ENCODE measurements at places on chromosomes 4 and X.

DNA sequence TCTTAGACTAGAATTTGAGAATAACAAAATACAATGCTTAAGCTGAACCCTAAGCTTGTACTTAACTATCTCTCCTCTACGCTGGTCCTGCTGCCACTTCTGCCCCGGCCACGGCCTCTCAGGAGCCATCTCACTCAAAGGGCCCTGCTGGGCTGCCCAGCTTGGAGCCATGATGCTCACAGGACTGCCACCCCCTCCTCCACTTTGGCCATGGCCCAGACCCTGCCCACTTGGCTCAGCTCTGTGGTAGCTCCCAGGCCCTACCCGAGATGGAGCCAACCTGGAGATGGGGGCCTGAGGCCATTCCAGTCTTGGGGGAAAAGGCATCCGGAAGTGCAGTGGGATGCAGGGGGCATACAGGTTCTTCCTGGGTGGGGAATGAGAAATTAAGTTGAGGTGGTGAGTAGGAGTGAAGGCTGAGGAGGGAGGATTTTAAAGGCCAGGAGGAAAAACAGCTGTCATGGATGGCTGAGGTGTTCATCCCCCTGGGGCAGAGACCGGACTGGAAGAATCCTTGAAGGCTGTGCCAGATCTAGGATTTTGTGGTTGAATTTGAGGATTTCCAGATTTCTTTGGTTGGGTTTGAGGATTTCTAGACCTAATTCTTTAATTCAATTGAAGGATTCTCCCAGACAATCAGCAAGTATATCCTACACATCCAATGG lies 824 bp downstream of the SASH3 start:
- no peak for DNase-seq

- no peak for DNase-seq
Measured at GRCh38 chr4:151652841-151653547, 107.8 kb downstream of the GATB start.

DNA sequence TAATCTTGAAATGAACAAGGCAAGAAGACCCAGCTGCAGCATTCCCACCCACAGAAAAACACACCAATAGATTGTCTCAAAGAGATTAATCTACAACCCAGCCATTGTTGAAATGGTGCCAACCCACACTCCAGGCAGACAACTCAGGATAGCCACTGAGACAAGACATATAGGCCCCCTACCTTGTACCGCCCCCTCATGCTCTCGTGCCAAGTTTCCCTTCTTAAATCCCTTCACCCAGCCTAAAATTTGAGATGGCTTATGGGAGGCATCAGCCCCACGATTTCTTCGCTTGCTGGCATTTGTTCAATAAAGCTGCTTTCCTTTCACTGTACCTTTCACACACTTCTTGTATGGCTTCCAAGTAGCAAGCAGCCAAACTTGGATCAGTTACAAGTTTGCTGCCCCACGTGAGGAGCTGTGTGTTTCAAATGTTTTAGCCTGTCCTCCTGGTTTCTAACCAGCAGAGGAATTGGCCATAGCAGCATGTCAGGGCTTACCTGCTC lies 1754.1 kb downstream of the C4orf33 start:
- DNase-seq: no peak

DNA sequence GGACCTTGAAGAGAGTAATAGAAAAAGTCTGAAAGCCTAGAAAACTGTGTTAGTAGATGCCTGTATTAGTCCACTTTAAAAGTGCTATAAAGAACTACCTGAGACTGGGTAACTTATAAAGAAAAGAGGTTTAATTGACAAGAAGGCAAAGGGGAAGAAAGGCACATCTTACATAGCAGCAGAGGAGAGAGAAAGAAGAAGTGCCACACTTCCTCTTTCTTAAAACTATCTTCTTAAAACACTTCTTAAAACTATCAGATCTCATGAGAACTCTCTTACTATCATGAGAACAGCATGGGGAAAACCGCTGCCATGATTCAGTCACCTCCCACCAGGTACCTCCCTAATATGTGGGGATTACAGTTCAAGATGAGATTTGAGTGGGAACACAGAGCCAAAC lies 18.8 kb upstream of the COL25A1 start:
- DNase-seq: no peak

GRCh38 chr4:81826335-81826734 lies 354.6 kb upstream of the RASGEF1B start:
- no peak for DNase-seq

- DNase-seq: no peak
Measured at GRCh38 chr4:85177679-85178078, 211.2 kb upstream of the WDFY3 start.

DNA sequence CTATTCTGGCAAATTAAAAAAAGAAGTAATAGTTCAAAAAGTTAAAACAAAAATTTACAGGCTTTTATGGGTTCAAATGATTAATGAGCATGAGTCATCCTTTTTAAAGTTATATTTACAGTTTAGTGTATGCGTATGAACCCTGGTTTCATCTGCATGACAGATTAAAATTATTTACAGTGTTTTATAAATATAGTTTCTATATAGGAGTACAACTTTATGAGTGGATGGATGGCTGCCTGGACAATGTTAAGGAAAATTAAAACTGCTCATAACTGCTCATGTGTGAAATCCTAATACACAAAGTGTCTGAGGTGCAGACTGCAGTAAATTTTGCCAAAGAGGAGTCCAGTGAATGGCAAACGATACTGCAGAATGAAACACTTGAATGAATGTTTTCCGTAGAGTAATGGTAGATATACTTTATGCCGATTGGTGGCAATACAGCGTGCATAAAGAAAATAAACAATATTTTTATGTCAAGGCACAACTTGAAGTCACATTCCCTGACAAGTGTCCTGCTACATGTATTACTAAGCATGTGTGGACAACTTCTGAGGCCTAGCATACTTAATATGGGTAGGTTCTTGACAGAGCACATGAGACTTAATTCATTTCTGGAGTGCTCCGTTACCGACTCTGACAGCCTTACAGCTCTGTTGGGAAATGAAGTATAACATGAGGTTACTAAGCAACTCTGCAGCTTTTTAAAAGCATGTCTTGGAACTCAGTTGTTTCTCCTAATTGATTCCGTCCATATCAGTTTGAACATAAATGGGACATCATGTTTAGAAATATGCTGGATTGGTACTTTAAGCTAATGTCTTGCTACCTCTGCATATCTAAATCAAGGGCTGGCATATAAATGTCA lies 985.6 kb upstream of the PCDH7 start:
- no peak for DNase-seq

GRCh38 chr4:114281164-114281960 lies 301.9 kb upstream of the ARSJ start:
- DNase-seq: no peak

- no peak for DNase-seq
Measured at GRCh38 chr4:65580551-65580950, 89.7 kb downstream of the EPHA5 start.

- DNase-seq: peak; percentile 3
Measured at GRCh38 chrX:136496186-136496763, 1.1 kb upstream of the HTATSF1 start.

DNA sequence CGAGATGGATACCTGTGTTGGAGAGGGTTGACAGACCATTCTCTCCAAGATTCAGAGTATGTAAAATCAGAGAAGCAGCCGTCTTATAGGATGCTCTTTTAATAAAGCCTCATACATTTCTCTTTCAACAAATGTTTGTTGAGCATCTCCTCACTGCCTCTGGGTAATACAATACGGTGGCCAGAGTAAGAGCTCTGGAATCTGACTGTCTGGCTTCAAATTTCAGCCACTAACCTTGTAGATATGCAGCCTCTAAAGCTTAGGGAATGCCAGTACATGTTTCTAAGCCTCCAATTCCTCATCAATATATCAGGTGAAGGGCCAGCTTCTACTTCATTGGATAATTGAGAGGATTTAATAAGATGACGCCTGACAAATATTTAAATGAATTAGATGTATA lies 61.3 kb downstream of the CLNK start:
- DNase-seq: no peak

DNA sequence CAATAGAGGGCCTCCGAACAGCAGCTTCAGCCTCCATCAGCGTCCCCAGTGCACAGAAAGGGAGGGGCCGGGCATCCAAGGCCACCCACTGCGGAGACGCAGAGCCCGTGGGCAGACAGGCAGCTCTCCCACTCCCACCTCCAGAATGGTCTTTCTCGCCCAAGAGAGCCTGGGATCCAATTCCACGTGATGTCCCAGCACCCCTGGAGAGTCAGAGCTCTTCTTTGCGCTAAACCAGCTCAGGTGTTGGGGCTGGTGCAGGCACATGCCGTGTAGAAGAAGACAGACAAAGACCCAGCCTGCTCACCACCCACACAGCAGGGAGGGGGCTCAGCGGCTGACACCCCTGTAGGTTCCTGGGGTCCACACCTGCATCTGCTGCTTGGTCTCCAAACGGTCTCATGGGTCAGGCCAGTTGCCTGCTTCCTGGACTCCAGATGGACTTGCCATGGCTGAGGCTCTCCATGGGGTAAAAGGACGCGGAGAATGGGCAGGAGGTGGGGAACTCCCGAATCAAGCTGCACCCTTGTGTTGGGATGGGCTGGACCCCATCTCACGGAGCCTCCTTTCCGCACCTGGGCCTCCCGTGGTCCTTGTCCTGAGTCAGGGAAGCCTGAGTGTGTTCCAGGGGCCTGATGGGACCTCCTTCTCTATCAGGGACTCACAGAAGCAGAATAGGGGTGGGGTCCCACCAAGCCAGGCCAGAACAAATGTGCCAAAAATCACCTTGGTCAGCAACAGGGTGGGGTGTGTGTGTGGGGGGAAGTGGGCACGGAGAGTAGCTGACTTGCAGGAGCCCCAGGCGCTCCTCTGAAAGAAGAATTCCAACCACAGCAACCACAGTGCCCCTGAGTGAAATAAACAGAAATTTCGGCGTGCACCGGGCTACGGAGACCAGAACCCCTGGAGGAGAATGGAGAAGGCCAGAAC lies 11.6 kb upstream of the ASMTL start:
- peak; percentile 51 for DNase-seq

GRCh38 chr4:159374749-159375530 lies 272.1 kb downstream of the RAPGEF2 start:
- no peak for DNase-seq

DNA sequence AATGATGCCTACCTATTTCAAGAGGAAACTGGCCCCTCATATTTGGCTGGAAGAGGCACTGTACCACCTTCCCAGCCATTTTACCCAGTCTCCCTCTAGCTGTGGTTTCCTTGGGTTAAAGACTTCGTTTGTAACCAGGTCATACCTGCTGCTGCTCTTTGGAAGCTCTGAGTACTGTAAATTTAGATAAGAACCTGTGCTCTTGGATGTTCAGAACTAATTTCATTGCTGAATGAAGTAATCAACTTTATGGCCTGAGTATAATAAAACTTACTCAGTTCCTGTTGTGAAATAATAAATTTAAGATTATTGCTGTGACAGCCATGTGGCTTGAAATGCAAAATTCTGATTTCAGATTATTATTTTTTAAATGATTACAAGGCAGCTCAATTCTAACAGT lies 12.2 kb downstream of the MTTP start:
- DNase-seq: no peak

GRCh38 chrX:132957211-132958090 lies 978 bp downstream of the HS6ST2 start:
- no peak for DNase-seq

- no peak for DNase-seq
Measured at GRCh38 chr4:138055890-138056289, 186.3 kb downstream of the SLC7A11 start.

- DNase-seq: no peak
Measured at GRCh38 chr4:14883661-14884060, 118.6 kb upstream of the CPEB2 start.

DNA sequence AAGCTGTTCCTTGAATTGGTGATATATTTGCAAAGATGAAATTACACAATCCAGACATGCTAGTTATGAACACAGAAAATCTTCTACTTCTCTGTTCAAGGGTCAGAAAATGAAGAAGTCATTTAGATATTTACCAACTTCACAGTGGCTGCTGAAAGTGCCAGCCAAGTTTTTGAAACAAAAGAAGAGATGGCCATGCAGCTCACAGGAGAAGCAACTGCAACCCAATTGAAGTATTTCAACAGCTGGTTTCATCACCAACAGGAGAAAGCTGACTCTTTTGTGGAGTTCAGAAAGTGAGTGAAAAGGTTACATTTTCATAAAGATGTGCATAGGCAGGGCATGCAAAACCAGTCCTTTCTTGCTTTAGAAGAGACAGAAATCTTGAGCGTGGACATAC lies 70.1 kb upstream of the LSM6 start:
- DNase-seq: peak; percentile 4

DNA sequence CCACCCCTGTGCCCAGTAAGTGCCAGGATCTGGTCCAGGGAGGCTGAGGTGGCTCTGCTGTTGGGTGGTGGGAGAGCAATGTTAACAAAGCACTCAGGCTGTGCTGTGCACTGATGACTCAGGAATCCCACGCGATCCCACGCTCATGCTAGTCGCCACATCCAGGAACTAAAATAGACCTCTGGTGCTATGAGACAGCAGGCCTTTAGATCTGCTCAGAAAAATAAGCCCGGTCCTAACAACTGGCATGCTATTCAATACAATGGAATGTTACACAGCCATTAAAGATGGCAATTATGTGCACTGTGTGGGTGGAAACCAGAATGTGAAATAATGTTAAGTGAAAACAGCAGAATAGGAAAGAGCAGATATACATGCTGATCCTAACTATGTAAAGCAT lies 26.0 kb downstream of the ARL13A start:
- no peak for DNase-seq

GRCh38 chr4:80037864-80038263 lies 35.2 kb downstream of the ANTXR2 start:
- DNase-seq: no peak

DNA sequence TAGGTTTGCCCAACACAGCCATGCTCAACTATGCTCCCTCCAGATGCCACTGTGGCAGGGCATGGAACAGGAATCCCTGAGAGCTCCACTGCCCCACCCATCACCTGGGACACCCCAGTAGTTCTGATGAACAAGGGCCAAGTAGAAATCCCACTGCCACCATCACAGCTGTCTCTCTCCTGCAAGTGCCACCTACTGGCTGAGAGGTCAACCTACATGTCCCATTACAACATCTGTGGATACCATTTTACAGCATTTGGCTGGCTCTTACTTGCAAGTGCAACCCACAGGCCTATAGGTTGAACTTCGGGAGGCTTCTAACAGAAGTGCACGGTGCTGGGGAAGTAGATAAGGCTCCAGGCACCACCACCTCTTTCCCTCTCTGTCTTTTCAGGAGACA lies 142.5 kb downstream of the CXXC4 start:
- no peak for DNase-seq
